ENCODE measurements at places on chromosomes 1 and 21. TPM values are rescaled to one million over a fixed set of nuclear protein-coding genes. Genes with fewer than 3 reads are reported as not detected.

DNA sequence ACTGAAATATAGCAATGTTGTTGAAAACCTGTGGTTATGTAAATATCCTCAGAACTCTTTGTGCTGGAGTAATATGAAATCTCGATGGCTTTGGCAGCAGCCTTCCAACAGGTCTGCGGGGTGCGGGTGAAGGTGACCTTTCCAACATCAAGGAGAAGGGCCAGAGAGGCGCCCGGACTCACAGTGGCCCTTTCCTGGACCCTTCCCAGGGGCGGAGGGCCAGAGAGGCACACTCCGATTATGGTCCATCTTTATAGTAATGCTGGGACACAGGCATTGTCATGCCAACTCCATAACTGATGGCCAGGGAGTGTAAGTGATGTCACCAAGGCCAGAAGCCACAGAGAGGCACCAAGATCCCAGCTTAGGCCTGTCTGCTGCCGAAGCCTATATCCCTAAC, 18.1 kb downstream of the SLC37A1 start:
- no peak for DNase-seq

DNA sequence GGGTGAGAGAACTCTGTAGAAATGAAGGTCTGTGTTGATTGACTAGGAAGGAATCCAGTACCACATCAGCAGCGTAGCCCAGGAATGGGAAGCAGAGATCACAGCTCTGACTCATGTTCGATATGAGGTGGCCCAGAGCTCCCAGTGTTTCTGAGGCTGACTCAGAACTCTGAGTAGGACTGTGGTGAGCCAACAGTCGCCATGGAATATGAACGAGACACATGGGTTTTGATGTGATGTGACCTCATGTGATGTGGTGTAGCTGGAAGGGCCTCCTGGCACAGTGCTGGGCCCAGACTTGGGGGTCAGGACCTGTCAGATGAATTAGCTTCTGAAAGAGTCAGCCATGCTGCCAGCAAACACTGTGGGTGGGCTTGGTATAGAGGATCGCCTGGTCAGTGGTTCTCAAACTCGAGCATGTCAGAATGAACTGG, 237.0 kb downstream of the MRPL39 start:
- no peak for DNase-seq

GRCh38 chr1:246037832-246038231, 469.2 kb downstream of the SMYD3 start:
- DNase-seq: no peak

DNA sequence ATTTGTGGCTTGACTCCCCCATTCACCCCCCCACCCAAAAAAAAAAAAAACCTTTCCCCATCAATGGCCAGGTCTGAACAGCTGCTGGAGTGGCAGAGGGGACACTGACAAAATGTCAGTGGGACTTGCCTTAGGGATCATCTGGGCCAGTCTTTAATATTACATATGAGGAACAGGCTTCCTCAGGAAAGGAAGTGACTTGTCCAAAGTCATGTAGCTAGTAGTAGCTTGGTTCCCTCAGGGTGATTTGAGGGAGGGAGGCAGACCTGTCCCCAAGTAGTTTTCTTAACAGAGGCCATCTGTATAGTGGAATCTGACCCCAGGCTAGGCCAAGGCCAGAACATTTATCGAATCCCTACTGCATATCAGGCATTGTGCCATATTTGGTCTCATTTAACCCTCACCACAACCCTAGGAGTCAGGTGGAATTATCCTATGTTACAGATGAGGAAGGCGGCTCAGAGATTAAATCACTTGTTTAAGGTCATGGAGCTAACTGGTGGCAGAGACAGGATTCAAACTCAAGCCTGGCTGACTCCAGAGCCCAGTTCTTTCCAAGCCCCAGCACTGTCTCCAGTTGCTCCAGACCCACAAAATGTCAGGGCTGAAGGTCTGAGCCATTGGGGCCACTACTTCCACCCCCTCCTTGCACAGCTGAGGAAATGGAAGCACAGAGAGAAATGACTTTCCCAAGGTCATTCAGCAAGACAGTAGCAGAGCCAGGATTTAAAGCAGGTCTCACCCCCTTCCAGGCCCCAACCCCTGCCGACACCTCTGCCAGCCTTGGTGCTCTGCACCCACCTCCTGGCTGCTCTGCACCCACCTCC, 10.4 kb downstream of the ZBTB7B start:
- no peak for DNase-seq

DNA sequence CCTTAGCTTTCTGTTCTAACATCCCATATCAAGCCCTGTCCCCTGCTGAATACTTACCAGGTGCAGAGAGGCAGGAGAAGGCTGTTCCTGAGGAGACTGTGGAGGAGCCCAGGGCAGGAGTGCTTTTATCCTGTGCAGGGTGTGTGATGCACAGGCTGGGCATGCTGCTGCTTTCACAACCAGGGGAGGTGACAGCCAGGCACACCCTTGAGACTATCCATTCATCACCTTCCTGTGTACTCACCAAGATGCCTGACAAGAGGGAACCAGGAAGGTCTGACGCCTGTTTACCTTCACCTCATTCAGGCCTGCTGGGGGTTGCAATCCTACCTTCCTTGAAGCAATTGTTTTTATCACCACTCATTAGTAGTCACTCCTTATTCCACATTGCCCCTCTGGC, at the start of gene LCE3E:
Gene LCE3E, minus strand, starts transcription at position 100 of the 400 bp plus-strand sequence. CDS start 572 bp downstream, outside the sequence.
- DNase-seq: peak; percentile 3

The SERTAD4 gene
- total RNA-seq: 3.7 TPM

The HFM1 gene
- 0.43 TPM for total RNA-seq
